ENCODE measurements at places on chromosomes 6 and 20. TPM values are rescaled to one million over a fixed set of nuclear protein-coding genes. Genes with fewer than 3 reads are reported as not detected.

The RPL7L1 gene
- 227 TPM for total RNA-seq

The UST gene
- total RNA-seq = 1.1 TPM

The SMLR1 gene
- total RNA-seq = not detected

The DYNLRB1 gene
- total RNA-seq = 61.6 TPM

The NCOA5 gene
- 28.3 TPM for total RNA-seq

The LST1 gene
- total RNA-seq = 0.29 TPM

The OR2J2 gene
- total RNA-seq = not detected

The BANF2 gene
- total RNA-seq = not detected

The PRSS35 gene
- total RNA-seq = 0.07 TPM

The OXT gene
- not detected for total RNA-seq

The NT5E gene
- 149 TPM for total RNA-seq

The PTPRK gene
- 108 TPM for total RNA-seq

The SCRT2 gene
- total RNA-seq = not detected

The MYMX gene
- not detected for total RNA-seq

The AFDN gene
- 175 TPM for total RNA-seq

The IYD gene
- total RNA-seq = not detected

The RIN2 gene
- 125 TPM for total RNA-seq

The APOM gene
- total RNA-seq = not detected

The MUC21 gene
- not detected for total RNA-seq

The HRH3 gene
- not detected for total RNA-seq

The SRMS gene
- total RNA-seq = not detected

The RUNX2 gene
- not detected for total RNA-seq

The GHRH gene
- not detected for total RNA-seq

The KHDC1L gene
- not detected for total RNA-seq

The LSM2 gene
- 51.3 TPM for total RNA-seq

The C20orf204 gene
- total RNA-seq = 2.1 TPM

The DNAH8 gene
- 0.07 TPM for total RNA-seq

The E2F1 gene
- 10.1 TPM for total RNA-seq

The NKX2-2 gene
- total RNA-seq = not detected

The MAP3K5 gene
- total RNA-seq = 28.1 TPM

The PPP1R3G gene
- total RNA-seq = 0.36 TPM

The NRSN1 gene
- not detected for total RNA-seq

The LPIN3 gene
- total RNA-seq = 5.2 TPM

The PTCHD4 gene
- 3.2 TPM for total RNA-seq

Data from thoracic aorta endothelial cell (primary cell).